Aorta (tissue), 5 donors: ENCODE measurements at places on chromosomes 11 and 22. TPM values are rescaled to one million over a fixed set of nuclear protein-coding genes. Genes with fewer than 3 reads are reported as not detected.
A peak's percentile ranks its signal among the peaks of the same experiment; 100 is the strongest.

C11orf91 gene
- not detected for total RNA-seq

- DNase-seq, result peak; percentile 63
Measured at GRCh38 chr11:1120532-1121330, 37.0 kb upstream of the MUC5AC start.

CRKL gene
- total RNA-seq, result 36.2 TPM

- no peak for DNase-seq
Measured at GRCh38 chr22:31866918-31867317, 77.4 kb upstream of the YWHAH start.

- DNase-seq, result no peak
Measured at GRCh38 chr22:25728071-25728470, 13.9 kb upstream of the MYO18B start.

GRCh38 chr11:57287884-57288283 lies 36.9 kb downstream of the TNKS1BP1 start:
- DNase-seq, result no peak

DNA sequence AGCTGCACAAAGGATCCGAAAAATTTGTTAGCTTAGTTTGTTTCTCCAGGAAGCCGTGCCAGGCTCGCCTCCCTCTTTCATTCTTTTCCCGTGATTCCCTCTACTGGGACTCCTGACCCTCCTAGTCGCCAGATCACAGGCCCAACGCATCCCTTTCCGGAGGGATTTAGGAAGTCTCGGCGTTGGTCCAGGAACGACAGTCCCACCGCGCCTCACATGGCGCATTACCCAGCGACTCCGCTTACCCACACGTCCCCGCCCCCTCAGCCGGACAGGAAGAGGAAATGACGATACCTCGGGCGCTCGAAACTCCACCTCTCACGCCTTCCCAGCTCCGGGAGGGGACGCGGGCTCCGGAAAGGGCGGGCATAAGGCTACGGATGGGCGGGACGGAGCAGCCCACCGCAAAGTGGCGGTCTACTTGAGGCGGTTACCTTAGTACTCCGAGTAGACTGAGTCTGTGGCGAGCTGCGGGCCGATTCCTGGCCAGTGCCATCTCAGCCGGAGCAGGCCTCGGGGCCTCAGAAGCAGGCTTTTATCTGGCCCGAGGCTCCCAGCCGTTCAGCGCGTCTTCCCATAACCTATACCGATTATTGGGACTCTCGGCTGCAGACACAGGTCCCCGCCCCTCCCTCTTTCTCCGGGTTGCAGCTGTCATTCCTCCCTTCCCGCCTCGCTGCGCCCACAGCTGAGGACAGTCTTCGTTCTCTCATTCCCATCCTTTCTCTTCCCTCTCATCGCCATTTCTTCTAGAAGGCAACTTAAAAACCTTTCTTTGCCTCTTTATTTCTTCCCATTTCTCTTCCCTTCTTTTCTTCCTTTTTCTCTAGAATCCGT lies at the start of gene CCDC15:
Gene CCDC15, plus strand, starts transcription at position 450 of the 837 bp plus-strand sequence. CDS start 531 bp downstream, outside the sequence.
- peak; percentile 99 for DNase-seq

GRCh38 chr11:279966-280705 lies 1.9 kb downstream of the NLRP6 start:
- no peak for DNase-seq

DNA sequence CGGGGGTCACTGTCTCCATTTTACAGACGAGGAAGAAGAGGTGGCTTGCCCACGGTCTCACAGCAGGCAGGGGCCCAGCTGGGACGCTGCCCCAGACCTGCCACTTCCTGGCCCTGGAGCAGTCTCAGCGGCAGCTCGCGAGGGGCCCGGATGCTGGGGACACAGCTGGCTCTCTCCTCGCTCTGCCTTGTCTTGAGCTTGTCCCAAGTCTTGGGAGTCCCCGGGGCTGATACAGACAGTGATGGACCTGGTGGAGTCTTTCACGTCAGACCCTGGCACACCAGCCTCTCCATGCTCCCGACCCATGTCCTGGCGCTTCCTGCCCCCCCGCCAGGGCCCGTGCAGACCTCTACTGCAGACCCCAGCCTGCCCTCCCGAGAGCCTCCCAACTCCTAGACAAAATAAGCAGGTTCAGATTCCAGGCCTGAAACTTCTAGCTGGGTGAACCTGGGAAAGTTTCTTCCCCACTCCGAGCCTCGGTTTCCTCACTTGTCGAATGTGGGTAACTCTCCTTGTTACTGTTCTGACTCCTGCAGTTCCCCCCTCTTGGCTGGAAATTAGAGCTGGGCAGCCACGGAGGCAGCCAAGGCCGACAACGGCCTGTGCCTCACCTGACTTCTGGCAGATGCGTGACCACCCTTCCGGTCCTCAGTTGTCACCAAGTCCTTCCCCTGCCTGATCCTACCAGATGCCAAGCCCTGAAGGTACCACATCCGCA lies 145.4 kb downstream of the CACNA1I start:
- DNase-seq, result peak; percentile 63

DNA sequence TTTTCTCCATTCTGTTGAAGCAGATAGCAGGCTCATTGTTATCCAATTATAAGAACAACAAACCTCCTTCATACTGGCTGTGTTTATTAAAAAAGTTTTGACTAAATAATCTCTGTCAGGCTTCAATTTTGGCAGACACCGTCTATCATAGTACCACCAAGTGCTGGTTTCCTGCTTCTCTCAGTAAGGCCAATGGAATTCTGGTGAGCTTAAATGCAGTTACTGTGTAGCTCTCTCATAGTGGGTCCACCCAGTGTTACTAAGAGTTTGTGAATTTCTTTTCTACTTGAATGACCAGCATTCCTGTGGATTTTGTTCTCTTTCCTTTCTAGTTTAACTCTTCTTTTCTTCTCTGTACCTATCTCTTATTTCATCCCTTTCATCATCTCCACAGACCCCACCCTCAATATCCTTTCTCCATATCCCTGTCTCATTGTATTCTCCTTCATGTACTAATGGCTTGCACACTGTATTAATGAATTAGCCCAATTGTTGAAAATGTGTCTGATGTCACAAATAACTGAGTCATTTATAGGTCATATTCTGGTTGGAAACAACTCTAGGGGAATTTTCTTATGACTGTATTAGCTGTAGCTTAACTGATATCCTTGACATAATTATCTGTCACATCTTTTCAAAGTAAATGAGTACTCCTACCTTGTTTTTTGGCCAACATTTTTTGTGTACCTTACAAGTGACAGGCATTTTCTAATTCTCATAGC lies 372.1 kb downstream of the FAT3 start:
- DNase-seq, result no peak

DNA sequence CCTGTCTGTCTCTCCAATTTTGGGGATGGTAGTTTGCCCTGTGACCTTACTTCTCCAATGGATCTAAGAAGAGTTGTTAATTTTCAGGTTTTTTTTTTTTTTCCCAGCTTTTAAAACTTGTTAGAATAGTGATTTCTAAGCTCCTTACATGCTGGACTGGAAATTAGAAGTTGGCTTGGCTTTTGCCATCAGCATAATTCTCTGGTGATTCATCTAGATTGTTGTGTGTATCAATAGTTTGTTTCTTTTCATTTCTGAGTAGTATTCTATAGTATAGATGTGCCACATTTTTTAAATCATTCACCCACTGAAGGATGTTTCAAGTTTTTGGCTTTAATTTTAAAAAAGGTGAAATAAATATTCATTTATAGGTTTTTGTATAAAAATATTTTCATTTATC lies 51.4 kb downstream of the ADAMTS15 start:
- DNase-seq, result no peak

- DNase-seq, result no peak
Measured at GRCh38 chr22:25656724-25657123, 85.3 kb upstream of the MYO18B start.

- DNase-seq, result no peak
Measured at GRCh38 chr22:23801886-23802377, 15.2 kb downstream of the SMARCB1 start.

DNA sequence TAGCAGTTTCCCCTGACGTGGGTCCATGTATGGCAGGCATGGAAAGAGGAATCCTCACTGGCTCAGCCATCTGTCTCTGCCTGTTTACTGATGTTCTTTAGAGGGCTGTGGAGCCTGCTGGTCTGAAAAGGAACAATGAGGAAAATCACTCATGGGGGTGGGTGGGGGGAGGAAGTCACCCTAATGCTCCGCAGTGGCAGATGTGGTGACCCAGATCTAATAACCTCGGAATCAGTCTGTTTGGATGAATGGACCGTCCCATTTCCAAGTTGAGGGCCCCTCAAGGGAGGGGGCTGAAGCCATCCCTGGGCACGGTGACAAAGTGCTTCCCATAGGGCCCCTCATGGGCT lies 4.4 kb downstream of the BCR start:
- DNase-seq, result no peak

DNA sequence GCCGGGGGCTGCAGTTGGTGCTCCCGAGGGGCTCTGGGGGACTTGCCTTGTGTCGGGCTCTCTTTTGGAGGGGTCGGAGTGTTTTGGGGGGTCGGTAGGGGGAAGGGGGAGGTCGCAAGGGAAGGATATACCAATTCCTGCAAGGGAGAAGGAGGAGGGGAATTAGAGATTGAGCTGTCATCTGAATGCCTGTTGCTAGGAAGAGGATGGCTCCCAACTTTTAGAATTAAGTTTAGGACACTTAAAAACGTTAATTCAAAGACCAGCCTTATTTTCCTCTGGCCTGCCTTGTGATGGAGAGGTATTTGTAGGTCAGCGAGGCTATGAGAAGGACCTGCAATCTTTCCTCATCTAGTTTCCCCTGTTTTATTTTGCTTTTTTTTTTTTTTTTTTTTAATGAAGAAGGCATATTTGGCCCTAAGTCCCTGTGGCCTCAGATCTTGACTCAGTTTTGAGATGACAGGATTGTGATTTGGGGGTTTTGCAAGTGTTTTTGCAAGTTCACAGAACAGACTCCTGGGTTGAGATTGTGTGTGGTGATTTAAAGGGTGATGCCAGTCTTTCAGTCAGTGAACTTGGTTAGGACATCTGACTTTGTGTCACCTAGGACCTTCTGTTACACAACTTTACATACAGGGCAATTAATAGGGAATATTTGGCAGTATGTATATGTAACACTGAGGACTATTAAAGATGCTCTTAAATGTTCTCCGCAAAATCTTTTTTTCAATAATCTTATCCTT lies 672 bp downstream of the TMEM135 start:
- no peak for DNase-seq

DNA sequence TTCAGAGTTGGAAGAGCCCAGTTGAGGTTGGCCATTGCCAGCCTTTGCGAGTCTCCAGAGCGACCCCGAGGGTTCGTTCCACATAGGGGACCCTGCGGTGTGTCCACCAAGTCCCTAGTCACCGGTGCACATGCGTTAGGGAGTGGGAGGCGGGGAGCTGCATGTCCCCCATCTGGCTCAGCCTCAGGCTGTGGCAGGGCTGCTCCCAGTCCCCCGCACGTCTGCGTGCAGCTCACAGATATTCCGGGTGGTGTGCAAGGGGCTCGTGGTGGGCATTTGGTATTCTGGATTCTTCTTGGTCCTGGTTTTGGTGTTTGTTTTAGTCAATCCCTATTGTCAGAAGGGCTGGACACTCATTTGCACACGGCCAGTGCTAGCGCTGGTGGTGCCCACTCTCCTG lies 48.8 kb downstream of the MUC6 start:
- DNase-seq, result no peak

DNA sequence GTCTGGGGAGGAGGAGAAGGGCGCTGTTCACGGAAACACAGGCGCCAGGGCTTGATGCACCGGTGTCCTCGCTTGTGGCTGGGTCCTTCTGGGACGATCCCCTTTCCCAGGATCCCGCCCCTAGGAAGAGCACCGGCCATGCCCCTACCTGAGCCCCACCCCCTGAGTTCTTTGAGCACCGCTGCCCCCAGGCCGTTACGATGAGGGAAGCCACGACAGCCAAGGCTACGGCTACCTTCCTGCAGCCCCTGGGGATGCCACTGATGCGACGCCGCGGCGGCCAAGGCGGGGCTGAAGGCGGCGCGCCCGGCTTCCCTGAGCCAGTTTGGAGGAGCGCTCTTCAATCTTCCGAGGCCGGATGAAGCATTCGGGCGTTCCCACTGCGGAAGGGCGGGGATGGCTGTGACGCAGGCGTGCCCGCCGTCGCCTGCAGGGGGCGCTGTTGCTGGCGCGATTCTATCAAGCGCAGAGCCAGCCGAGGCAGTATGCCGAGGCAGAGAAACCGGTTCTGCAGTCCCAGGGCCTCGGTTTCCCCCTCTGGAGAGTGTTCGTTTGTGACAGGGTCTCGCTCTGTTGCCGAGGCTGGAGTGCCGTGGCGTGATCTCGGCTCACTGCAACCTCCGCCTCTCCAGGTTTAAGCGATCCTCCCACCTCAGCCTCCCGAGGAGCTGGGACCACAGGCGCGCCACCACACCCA lies 9.7 kb upstream of the NEFH start:
- DNase-seq, result peak; percentile 66

- DNase-seq, result no peak
Measured at GRCh38 chr11:43577566-43578264, 102.8 kb upstream of the HSD17B12 start.

GRCh38 chr11:15793043-15793996 lies 563.0 kb downstream of the SOX6 start:
- DNase-seq, result no peak

TIGD3 gene
- 0.16 TPM for total RNA-seq

- no peak for DNase-seq
Measured at GRCh38 chr11:117819096-117820040, 5.2 kb downstream of the FXYD2 start.

PYGM gene
- total RNA-seq, result 12.9 TPM

DNA sequence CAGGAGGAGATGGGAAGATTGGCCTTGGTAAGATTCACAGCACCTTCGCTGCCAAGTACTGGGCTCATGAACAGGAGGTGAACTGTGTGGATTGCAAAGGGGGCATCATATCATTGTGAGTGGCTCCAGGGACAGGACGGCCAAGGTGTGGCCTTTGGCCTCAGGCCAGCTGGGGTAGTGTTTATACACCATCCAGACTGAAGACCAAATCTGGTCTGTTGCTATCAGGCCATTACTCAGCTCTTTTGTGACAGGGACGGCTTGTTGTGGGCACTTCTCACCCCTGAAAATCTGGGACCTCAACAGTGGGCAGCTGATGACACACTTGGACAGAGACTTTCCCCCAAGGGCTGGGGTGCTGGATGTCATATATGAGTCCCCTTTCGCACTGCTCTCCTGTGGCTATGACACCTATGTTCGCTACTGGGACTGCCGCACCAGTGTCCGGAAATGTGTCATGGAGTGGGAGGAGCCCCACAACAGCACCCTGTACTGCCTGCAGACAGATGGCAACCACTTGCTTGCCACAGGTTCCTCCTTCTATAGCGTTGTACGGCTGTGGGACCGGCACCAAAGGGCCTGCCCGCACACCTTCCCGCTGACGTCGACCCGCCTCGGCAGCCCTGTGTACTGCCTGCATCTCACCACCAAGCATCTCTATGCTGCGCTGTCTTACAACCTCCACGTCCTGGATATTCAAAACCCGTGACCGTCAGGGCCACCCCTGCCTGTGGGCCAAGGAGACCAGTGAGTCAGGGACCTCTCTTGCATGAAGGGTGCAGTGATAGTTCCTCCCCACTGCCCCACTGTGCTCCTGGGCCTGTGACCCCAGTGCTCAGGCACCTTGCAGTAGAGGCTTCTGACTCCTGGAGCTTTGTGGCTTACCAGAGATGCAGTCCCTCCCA lies 83.6 kb downstream of the BCR start:
- DNase-seq, result no peak

- DNase-seq, result no peak
Measured at GRCh38 chr11:76591416-76591815, 79.1 kb downstream of the LRRC32 start.

PLEKHB1 gene
- 10.5 TPM for total RNA-seq
